ENCODE measurements at places on chromosomes 1 and 21.
A peak's percentile ranks its signal among the peaks of the same experiment; 100 is the strongest.

DNA sequence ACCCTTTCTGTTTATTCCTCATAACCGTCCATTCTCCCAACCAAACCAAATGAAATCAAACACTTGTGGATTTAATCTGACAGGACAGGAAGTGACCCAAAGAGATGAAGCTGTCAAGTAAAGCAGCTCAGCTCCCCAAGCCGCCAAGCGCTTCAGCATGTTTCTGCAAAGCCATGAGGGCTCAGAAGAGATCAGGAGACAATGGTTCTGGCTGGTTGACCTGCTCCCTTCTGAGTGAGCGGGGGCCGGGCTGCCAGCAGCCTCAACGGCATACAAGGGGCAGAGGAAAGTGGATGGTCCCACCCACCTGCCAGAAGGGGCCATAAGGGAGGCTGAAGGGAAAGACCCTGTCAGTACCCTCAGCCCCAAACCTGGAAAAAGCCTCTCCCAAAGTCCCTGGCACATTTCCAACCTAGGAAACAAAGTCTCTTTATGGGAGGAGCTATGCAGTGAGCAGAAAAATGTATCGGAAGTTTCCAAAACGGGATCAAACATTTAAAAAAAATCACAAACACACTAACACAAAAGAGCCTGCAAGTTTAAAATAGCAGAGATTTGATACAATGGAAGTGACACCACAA is 45.4 kb downstream of the SLC45A1 start:
- no peak for DNase-seq

DNA sequence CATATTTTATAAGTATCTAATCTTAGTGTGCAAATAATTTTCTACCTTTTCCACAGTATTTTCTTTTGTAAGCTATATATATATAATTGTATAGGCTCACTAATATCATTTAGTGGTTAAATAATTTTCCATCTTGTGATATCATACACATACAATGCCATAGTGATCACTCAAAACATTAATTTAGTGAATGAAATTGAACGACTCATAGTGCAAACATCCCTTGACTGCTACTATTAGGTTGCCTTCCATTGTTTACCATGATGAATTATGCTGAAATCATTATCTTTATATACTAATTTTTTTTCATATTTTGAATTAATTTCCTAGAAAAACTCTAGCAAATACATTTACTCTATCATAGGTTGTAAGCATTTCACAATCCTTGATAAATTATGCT is 127.1 kb downstream of the PCNX2 start:
- no peak for DNase-seq

GRCh38 chr1:213296558-213296957 is 245.5 kb downstream of the RPS6KC1 start:
- DNase-seq = no peak

GRCh38 chr1:153928791-153929341 is 6.1 kb upstream of the GATAD2B start:
- DNase-seq = no peak

DNA sequence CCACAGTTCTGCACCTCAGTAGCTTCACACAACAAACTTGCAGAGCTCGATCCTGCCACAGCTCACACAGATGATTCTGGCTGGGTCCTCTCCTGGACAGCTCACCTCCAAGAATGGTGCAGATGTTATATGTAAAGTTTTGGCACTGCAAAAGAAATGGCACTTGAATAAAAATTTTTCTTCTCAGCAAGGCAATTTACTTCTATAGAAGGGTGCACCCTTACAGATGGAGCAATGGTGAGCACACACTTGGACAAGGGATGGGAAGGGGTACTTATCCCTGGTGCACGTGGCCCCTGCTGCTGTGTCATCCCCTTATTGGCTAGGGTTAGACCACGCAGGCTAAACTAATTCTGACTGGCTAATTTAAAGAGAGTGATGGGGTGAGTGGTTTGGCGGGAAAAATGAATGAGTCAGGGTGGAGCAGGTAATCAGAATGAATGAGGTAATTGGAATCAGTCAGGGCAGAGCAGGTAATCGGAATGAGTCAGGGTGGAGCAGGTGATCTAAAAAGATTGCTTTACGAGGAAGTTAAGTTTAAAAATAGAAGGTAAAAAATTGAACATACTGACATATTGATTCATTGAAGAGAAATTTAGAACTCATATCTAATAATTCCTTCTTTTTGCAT is 12.0 kb upstream of the AADACL3 start:
- no peak for DNase-seq

- peak; percentile 94 for DNase-seq
Measured at GRCh38 chr1:207825719-207826556, 74.1 kb downstream of the CD46 start.

GRCh38 chr1:210796421-210796820 is 337.5 kb downstream of the KCNH1 start:
- no peak for DNase-seq

DNA sequence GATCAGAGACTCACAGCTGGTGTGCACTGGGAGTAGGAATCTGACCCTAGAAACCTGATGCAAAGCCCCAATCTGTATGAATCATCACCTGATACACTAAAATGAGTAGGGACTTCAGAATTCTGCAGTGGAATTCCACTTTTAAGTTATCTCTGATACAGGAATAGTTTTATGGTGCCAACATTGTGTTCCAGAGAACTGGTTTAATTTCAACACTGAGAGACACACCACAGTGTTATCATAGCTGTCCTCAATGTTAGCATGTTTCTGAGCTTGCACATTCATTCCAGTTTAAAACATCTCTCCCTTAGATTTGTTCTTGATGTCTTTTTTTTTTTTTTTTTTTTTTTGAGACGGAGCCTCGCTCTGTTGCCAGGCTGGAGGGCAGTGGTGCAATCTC is 7.1 kb downstream of the UTS2 start:
- DNase-seq = no peak

GRCh38 chr1:78843111-78843510 is 163.4 kb downstream of the ADGRL4 start:
- DNase-seq = no peak

DNA sequence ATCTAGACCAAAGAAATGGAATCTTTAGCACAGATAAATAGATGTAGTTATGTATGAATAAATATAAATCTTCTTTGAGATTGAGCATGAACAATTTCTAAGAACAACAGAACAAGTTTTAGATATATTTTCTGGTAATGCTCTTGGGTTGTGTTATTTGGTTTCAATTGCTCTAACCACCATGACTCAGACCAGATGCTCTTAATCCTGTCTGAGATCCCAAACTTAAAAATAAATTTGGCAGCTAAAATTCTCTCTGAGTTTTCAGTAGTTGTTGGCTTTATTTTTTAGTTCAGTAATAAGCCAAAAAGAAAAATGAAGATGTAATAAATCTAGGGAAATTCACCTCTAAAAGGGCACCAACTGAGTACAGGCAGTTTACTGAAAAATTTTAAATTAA is 1693.4 kb downstream of the NCAM2 start:
- no peak for DNase-seq

GRCh38 chr1:19448491-19449439 is 36.6 kb downstream of the CAPZB start:
- no peak for DNase-seq

DNA sequence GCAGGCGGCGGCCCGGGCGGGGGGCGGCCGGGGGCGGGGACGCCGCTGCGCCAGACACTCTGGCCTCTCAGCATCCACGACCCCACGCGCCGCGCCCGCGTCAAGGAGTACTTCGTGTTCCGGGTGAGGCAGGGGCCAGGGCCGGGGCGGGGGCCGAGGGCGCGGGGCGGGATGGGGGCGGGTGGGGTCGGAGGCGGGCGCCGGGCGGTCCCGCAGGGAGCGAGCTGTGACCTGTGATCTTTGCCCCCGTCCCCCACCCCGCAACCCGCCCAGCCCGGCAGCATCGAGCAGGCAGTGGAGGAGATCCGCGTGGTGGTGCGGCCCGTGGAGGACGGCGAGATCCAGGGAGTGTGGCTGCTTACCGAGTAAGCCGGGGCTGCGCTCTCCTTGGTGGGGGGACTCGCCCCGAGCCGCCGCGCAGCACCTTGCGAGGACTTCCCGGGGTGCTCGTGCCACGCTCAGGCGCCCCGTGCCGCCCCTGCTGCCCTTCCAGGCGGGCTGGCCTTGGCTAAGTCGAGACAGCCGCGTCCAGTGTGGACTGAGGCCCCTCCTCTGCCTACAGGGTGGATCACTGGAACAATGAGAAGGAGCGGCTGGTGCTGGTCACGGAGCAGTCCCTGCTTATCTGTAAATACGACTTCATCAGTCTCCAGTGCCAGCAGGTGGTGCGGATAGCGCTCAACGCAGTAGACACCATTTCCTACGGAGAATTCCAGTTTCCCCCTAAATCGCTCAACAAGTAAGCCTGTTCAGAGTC is 514 bp downstream of the TPRG1L start:
- no peak for DNase-seq

DNA sequence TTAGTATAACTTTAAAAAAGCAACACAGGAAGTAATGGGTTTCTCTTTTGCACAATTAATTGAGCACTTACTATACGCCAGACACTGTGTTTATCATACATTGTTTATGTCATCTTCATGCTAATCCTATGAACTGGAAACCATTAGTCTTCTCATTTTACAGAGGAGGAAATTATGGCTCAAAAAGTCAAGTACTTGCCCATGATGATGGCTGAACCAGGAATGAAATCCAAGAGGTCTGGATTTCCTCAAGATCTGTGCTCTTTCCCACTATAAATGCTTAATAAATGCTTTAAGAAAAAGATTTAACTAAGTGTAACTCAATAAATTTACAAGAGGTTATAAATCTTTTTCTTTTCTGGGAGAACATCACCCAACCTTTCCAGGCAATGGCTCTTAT is 303.7 kb upstream of the RRP15 start:
- no peak for DNase-seq

GRCh38 chr1:78687315-78687714 is 37.7 kb downstream of the IFI44 start:
- no peak for DNase-seq

DNA sequence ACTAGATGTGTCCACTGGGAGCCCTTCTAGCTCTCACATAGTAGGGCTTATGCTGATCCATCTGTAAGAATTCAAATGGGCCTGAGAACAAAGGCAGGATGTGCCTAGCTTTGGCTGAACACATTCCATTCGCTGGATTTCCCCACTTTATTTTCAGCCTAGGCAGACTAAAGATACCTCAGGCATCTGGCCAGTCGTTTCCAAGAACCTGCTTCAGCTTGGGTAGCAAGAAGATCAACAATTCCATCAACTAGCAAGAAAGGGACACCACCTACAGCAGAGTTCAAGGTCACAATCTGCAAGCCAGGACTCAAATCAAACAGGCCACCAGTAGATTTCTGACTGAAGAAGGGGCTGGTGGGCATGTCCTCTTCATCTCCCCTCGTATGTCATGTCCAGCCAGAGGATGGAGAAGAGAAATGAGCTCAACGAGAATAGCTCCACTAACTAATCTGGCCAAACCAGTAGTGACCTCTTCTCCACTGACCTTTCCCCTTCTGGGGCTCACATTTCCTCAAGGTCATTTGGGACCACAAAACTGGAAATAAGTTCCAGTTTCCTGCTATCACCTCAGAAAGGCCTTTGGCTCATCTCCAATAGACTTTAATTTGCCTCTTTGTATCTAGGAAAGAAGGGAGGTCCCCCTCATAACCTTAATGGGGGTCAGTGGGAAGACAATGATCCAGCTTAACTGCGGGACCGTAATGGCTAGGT is 14.2 kb downstream of the TXNIP start:
- no peak for DNase-seq

- no peak for DNase-seq
Measured at GRCh38 chr1:84339503-84339902, 38.0 kb downstream of the SAMD13 start.

- DNase-seq = peak; percentile 25
Measured at GRCh38 chr1:64505944-64506655, 36.2 kb downstream of the CACHD1 start.

GRCh38 chr1:190475421-190476141 is 2.1 kb downstream of the BRINP3 start:
- no peak for DNase-seq

- DNase-seq = no peak
Measured at GRCh38 chr1:248585266-248585665, 10.7 kb upstream of the OR2T34 start.

- DNase-seq = no peak
Measured at GRCh38 chr1:33670567-33670966, 193.3 kb upstream of the HMGB4 start.

- peak; percentile 46 for DNase-seq
Measured at GRCh38 chr1:40774266-40774998, 9.2 kb upstream of the KCNQ4 start.

GRCh38 chr1:197083474-197083873 is 16.4 kb upstream of the F13B start:
- DNase-seq = no peak

GRCh38 chr1:216314379-216315095 is 108.7 kb downstream of the USH2A start:
- no peak for DNase-seq

DNA sequence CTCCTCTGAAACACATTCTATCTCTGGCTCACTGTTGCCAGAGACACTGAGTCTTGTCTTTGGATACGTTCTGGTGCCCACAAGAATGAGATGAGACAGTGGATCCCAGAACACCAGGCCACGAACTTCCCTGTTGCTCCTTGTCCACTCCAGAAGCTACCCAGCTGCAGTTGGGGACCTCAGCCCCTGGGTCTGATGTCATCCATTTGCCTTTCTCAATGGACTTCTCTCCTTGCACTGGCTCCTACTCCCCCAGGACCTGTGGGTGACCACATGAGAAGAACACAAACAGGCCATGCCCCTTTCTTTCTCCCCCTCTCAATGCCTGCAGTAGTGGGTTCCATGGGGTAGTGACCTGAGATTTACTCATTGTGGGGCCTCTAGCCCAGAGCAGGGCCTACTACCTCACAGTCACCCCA is 5.9 kb downstream of the NBPF1 start:
- DNase-seq = no peak

- no peak for DNase-seq
Measured at GRCh38 chr1:203640723-203641502, 14.3 kb downstream of the ATP2B4 start.

DNA sequence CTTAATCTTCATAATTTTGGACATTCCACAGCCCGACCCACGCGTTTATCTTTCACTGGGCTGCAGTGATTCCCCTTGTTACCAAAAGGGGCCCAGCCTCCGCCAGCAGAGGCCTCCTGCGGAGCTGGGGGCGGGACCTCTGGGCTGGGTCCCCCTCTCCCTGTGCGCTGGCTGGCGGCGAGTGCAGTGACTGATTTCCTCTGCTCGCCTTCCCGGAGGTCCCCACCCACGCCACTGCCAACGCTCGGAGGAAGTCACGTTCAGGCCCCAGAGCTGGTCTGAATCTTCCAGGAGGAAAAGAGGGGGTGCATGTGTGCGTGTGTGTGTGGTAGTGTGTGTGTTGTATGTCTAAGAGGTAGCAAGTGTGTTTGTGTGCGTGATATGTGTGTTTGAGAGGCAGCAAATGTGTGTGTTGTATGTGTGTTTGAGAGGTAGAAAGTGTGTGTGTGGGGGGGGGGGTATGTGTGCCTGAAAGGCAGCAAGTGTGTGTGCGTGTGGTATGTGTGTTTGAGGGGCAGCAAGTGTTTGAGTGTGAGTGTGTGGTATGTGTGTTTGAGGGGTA is 35.0 kb upstream of the JAK1 start:
- DNase-seq = peak; percentile 83

DNA sequence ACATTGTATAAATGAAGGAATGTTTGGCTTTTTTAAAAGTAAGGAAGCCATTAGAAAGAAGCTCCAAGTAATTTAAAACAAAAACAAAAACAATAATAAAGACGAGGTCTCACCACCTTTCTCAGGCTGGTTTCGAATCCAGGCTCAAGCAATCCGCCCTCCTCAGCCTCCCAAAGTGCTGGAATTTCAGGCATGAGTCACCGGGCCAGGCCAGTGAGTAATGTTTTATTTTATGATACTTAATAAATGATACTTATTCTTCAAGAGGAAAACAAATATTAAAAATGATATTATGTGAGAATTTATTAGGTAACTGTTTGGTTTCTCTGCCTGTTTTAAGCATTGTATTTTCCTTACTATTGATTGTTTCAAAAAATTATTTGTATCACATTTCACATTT is 201.4 kb upstream of the BRINP3 start:
- DNase-seq = no peak

All from CD4-positive, alpha-beta T cell treated with Interleukin-15 for 1 hour (primary cell).